ENCODE measurements at places on chromosomes 16 and 17. TPM values are rescaled to one million over a fixed set of nuclear protein-coding genes. Genes with fewer than 3 reads are reported as not detected.

Gene NSF
- 76.1 TPM for total RNA-seq

Gene SPN
- total RNA-seq = 0.15 TPM

Gene CDT1
- total RNA-seq = 17.9 TPM

Gene TMEM235
- 0.85 TPM for total RNA-seq

Gene ESRP2
- total RNA-seq = 0.98 TPM

Gene G6PC1
- total RNA-seq = not detected

Gene ARMC5
- total RNA-seq = 10.8 TPM

Gene NOB1
- total RNA-seq = 27.4 TPM

Gene FOXF1
- total RNA-seq = 0.28 TPM

Gene MAFG
- total RNA-seq = 8.3 TPM
